Foreskin keratinocyte (primary cell): ENCODE measurements at places on chromosomes 1 and 21.

- no peak for DNase-seq
These were observed 23.9 kb downstream of the ZNF362 start for GRCh38 chr1:33280091-33280661.

DNA sequence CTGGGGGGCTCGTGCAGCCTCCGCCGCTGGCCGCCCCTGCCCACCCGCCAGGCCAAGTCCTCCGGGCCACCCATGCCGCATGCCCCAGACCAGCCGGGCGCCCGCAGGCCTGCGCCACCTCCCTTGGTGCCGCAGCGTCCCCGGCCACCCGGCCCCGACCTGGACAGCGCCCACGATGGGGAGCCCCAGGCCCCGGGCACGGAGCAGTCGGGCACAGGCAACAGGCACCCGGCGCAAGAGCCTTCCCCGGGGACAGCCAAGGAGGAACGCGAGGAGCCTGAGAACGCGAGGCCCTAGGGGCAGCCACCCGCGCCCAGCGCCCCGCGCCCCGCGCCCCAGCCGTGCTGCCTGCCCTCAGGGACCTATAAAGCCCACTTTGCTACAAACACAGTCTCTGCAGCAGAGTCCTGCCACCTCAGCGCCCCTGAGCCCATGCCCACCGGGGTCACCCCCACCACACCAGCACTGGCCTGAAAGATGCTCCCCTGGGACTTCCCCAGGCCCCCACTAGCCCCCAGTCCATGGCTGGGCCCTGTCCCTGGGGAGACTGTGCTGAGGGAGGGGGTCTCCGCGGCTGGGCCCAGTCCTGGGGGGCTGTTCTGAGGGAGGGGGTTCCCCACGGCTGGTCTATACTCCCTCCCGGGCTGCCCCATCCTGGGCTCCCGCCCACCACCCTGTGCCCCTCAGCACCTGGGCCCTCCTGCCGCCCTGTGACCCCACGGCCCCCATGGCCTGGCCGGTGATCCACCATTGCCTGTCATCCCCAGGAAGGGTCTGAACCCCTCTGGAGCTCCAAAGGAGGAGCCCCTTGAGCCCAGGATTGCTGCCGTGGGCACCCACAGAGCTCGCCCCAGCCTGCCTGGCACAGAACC, 8.6 kb downstream of the TNFRSF18 start:
- no peak for DNase-seq

DNA sequence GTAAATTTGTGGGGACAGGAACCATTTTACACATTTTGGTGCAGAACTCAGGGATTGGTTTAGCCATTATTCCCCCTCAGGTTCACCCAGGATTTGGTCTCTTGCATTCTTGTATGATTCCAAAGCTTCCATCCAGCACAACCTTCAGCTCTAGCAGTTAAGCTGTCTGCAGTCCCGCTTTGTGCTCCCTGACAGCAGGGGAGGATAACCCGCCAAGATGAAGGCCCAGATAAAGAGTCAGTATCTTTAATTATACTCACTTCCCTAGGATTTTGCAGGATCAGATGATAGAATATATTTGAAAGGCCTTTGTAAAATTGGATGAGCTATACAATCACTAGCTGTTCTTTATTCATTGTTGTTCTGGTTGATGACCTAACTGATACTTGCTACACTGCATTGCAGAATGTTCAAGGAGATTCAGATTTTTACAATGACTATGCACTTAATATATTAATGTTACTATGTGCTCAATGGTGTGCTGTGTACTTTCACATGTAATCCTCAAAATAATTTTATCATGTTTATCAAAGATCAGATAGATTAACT, 49.8 kb downstream of the SLC16A1 start:
- DNase-seq = peak; percentile 29

DNA sequence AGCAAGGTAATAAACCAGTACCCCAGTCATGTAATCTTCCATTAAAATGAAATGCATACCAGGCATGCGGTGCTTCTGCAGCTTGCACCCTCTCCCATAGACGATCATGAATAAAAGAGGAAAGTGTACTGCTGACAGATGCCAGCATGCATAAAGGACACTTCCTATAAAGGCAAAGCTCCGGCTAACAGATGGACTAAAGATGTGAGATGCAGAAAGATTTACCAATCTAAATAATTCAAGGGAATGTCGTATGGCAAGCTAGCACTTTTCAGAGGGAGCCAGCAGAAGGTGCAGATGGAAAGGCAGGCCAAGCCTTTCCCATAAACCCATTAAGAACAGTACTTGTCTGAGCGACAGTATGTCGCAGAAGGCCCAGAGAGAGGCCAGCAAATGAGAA, 542.0 kb downstream of the NUF2 start:
- DNase-seq = no peak

DNA sequence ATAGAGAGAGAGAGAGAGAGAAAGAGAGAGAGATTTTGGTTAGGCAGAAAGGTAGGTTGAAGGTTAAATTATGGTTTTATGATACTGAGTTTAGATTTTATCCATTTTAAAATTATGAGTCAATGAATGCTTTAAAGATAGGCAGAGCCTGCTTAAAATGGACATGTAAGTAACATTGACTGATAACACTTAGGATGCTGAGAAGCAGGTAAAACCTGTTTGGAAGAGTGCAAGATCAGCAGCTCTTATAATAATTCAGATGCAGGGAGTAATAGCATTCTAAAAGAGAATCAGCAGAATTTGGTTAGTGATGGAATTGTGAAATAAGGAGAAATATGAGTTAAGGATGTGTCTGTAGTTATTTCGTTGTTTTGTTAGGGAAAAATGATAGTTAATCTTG, 446.6 kb downstream of the PLA2G4A start:
- DNase-seq = no peak

DNA sequence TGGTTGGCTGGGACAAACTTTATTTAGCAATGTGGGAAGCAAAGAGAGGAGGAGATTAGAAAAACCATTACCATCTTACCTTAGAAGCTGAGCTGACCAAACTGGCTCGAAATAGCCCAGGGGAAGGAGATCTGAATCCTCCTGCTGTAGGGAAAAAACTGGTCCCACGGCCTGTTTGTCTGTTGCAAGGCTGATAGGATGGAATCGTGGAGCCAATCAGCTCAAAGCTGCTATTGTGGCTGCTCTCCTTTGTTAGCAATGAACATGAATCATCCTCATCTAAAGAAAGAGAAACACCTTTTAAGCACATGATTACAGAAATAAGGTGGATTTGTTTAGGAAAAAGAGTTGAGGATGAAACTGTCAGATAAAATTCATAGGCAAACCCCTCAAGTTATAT, 21.5 kb downstream of the CLSPN start:
- DNase-seq = peak; percentile 80

DNA sequence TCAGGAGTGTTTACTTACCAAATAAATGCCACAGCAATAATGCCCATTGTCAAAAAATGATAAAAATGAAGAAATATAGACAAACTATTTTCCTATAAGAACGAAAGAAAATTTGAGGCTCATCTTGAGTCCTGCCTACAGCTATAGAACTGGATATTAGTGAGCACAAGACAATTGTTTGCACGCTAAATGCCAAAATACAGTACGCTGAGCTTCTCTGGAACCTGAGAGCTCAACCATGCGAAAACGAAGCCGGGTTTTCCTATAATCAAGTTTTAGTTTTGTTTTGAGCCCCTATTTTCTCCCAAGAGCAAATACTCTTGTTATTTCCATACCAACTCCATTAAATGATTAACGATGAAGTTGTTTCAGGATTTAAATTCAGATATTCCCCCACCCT, 42.0 kb upstream of the CCSAP start:
- no peak for DNase-seq

DNA sequence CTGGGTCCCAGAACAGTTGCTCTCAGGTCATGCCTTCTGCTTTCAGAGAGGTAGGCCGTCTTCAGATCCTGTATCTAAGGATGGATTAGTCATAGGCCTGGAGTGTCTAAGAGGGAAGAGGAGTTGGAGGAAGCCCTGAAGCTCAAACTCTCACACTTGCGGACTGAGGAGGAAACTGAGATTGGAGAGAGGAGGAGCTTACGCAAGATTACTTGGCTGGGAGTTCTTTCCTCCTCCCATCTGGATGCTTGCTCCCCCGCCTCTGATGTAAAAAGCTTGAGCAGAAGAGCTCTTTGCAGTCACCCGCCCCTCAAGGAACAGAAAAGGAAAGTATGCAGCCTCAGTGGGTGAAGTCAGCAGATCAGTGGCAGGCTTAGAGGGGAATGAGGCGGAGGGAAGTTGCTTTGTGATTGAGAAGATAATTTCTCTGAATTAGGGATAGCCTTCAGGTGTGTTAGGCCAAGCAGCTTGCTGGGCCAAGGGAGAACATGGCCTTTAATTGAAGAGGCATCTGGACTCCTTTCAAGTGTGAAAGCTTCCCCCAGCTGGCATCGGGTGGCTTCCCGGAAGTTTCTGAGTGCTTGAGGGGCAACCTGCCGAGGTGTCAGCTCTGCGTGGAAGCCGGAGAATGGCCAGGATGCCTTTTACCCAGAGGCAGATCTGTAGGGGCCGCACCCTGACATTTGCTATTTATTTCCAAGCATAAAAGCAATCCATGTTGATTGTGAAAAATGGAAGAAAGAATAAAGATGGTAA, 6.6 kb downstream of the ADORA1 start:
- DNase-seq = no peak

DNA sequence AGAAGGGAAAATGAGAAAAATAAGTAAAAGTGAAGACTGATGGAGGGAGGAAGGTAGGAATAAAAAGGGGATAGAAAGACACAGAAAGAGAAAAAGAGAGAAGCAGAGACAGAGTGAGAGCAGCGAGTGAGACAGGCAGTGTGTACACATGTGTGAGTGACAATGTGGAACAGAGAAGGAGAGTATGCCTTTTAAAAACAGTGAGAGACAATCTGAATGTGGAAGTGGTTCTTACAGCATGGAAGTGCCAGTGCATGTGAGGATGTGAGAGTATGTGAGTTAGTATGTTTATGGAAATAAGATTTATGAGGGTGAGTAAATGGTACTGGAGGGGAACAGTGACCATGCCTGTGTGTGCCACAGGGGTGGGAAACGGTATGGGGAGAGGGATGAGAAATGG, 1.2 kb downstream of the NEGR1 start:
- no peak for DNase-seq
